ENCODE measurements at places on chromosomes 6 and 20.

GRCh38 chr6:148790404-148790803 lies 43.6 kb downstream of the UST start:
- DNase-seq = no peak

- no peak for DNase-seq
Measured at GRCh38 chr20:1472556-1473245, 6.1 kb upstream of the NSFL1C start.

GRCh38 chr6:144728804-144729203 lies 443.7 kb downstream of the UTRN start:
- DNase-seq = no peak

GRCh38 chr6:79377888-79378348 lies 143.4 kb upstream of the HMGN3 start:
- no peak for DNase-seq

DNA sequence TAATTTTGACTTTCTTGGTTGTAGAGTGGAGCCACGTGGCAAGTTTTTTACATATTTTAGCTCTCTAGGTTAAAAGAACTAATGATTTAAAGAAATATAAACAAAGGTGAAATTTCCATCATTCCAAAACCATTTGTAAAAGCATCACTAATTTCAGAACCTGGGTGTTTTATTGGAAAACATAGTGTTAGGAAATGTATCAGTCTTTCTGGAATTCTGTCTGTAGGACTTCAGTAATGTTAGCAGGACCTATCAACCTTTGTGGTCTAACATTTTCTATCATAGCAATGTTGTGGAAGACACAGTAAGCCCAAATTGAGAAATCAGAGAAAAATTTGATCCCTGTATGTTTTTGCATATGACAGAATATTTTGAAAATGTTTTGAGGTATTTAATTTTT lies 28.3 kb downstream of the L3MBTL3 start:
- DNase-seq = no peak

DNA sequence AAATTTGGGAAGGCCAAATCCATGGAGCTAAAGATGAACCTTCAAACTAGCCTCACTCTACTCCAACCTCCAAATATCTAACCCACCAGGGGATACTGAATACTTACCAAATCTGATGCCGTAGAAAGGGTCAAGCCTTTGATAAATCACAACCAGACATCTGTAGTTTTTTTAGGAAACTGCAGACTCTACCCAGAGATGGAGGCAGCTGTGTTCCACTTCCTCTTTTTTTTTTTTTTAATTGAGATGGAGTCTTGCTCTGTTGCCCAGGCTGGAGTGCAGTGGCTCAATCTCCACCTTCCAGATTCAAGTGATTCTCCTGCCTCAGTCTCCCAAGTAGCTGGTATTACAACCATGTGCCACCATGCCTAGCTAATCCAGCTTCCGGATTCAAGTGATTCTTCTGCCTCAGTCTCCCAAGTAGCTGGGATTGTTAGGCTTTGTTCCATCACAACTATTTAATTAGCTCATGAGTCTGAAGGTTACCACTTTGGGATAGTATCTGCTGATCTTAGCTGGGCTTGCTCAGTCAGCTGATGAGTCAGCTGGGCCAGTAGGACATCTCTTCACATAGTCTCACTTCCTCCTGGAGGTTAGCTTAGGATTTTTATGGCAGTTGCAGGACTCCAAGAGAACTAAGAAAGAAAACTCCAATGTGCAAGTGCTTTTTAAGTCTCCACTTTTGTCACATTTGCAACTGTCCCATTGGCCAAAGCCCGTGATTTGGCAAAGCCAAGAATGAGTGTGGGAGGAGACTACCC lies 13.3 kb downstream of the FRK start:
- DNase-seq = no peak

- DNase-seq = no peak
Measured at GRCh38 chr6:169864148-169865020, 113.0 kb downstream of the ERMARD start.

DNA sequence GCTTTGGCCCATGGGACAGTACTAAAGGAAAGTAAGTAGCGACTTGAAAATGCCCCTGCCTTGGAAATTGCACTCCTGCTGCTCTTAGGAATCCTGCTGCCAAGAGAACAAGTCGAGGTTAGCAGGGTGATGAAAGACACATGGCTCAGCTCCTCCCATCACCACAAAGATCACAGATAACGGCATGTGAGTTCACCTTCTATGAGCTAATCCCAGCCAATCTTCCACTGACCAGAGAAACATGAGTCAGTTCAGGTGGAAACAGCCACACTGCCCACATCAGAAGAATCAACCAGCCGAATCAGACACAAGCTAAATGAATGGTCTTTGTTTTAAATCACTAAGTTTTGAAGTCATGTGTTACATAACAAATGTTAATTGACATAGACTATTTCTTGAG lies 106.3 kb downstream of the PRKN start:
- no peak for DNase-seq

DNA sequence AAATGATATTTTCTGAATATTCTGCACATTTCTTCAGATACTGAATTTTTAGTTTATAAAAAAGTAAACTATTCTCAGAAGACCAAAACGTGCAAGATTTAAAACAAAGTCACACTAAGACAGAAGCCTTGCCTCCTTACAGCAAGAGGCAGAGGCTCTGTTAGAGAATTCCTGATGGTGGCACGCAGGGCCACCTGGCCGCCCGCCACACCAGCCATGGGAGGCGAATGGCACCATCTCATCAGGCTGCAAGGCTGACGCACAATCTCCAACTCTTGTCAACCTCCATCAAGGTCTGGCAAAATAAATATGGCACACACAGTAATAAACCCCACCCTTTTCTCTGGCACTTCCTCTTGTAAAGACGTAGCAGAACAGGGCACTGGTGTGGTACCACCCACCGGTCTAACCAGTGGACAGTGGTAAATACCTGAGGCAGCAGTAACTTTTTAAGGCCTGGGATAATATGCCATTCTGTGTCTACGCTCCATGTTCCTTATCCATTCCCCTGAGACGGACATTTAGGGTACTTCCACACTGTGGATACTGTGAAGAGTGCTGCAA lies 111.4 kb downstream of the WDR27 start:
- no peak for DNase-seq

DNA sequence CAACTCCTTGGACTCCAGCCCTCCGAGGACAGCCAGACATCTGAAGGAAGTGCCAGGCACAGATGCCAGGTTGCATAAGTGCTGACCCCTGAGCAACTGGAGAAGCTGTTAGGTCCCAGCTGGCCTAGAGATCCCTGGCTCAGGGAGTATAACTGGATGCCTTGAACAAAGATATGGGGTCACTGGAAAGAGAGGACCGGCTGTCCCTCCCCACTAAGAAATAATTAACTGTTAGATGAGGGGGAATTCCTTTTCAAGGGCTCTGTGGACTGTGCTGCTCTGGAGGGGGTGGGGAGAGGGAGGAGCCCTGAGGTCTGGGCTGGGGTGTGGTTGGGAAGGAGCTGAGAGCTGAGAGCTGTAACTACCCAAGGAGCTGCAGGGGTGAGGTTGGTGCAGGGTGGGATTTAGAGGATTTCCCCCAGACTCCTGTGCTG lies 39.6 kb downstream of the HLA-F start:
- DNase-seq = no peak

- no peak for DNase-seq
Measured at GRCh38 chr20:24867556-24867955, 81.5 kb upstream of the CST7 start.

Data from CD4-positive, alpha-beta T cell treated with Interleukin-21 for 1 hour (primary cell).